ENCODE measurements at places on chromosomes 4 and X. TPM values are rescaled to one million over a fixed set of nuclear protein-coding genes. Genes with fewer than 3 reads are reported as not detected.

GRCh38 chr4:139599594-139600374, 43.8 kb upstream of the SETD7 start:
- DNase-seq, result no peak
- no peaks in the 10 kb centered on the region for H3K36me3 ChIP-seq
- no peaks in the 10 kb centered on the region for H3K27me3 ChIP-seq
- H3K27ac ChIP-seq, result no peak overlapping the region
- H3K4me1 ChIP-seq, result no peaks in the 10 kb centered on the region
- no peak overlapping the region for H3K4me3 ChIP-seq

- DNase-seq, result no peak
- H3K27me3 ChIP-seq, result no peaks in the 10 kb centered on the region
- H3K36me3 ChIP-seq, result no peaks in the 10 kb centered on the region
Measured at GRCh38 chr4:98343626-98344025, 82.4 kb downstream of the RAP1GDS1 start.

Gene CLDN2
- total RNA-seq, result 1.0 TPM

Gene SSX4
- total RNA-seq, result not detected

DNA sequence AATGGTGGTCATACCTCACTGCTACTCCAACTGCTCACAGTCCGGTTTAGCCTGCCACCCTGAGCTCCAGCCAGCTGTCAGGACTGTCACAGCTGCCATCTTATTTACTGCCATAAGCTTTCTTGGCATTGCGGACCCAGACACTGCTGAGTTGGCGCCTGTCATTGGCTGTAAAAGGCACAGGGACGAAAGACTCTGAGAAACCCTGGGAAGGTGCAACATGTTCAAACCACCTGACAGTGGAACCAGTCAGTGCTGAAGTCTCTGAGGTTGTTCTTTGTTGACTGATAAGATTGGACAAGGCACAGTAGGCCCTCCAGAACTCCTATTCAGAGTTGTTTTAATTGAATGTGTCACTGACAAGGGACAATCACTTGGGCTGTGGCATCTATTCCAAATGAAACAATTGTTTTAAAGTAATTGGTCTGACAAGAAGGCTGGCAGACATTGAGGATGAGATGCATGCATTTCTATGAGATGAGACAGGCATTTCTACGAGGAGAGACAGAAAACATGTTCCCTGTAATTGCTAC, 927.8 kb downstream of the STPG2 start:
- no peak overlapping the region for H3K27ac ChIP-seq
- H3K27me3 ChIP-seq, result no peaks in the 10 kb centered on the region
- no peak for DNase-seq
- H3K4me1 ChIP-seq, result no peaks in the 10 kb centered on the region
- H3K36me3 ChIP-seq, result no peaks in the 10 kb centered on the region

Gene USP51
- total RNA-seq, result 11.2 TPM

DNA sequence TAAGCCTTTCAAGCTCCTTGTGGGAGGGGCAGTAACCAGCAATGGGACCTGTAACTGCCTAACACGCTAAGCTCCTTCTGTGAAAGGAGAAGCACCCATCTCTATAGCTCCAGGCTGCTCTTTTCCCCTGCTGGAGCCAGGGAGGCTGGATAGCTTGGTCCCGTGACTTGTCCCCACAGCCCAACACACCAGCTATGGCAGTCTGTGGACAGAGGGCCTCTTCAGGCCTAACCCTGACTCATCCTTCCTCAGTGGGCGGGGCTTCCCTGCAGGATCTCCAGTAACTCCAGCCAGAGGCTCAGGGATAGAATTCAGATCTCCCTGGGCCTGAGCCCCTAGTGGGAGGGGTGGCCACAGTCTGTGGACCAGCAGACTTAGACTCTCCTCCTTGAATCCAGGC, 1290.1 kb downstream of the PCDH7 start:
- no peak overlapping the region for H3K4me3 ChIP-seq
- no peaks in the 10 kb centered on the region for H3K4me1 ChIP-seq
- no peak overlapping the region for H3K27ac ChIP-seq
- DNase-seq, result no peak

Gene SSX1
- total RNA-seq, result not detected

Gene H2BW1
- not detected for total RNA-seq

Gene ETDB
- not detected for total RNA-seq

Gene SLC2A9
- 1.9 TPM for total RNA-seq

- no peak overlapping the region for H3K4me3 ChIP-seq
- DNase-seq, result no peak
- no peak overlapping the region for H3K27ac ChIP-seq
- no peaks in the 10 kb centered on the region for H3K27me3 ChIP-seq
- no peaks in the 10 kb centered on the region for H3K36me3 ChIP-seq
Measured at GRCh38 chr4:124943145-124943889, 230.8 kb upstream of the ANKRD50 start.

GRCh38 chr4:182724414-182724813, 192.8 kb downstream of the DCTD start:
- no peaks in the 10 kb centered on the region for H3K4me1 ChIP-seq
- no peak for DNase-seq
- H3K4me3 ChIP-seq, result no peak overlapping the region
- H3K27me3 ChIP-seq, result no peaks in the 10 kb centered on the region

GRCh38 chrX:129876771-129877305, 29.1 kb upstream of the UTP14A start:
- H3K27me3 ChIP-seq, result peaks cover 7% of the 10 kb centered on the region
- H3K4me3 ChIP-seq, result no peak overlapping the region
- no peak for DNase-seq
- H3K36me3 ChIP-seq, result no peaks in the 10 kb centered on the region
- H3K4me1 ChIP-seq, result no peaks in the 10 kb centered on the region

DNA sequence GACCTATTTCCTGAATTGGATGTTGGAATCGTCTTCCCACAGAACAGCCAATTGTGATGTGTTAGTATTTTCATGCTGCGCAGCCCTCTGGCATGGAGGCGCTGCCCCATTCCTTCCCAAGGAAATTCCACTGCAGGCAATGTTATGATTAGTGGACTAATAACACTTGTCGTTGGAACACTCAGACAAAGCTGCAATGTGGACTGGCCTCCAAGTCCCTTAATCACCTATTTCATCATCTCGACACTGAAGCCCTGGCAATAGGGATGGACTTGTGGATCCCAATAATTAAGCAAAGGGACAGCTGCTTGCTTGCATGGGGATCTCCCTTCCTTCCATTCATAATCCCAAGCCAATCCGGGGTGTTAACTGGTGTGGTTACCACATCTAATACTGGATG, 78.8 kb upstream of the PLAC1 start:
- H3K27me3 ChIP-seq, result peaks cover 11% of the 10 kb centered on the region
- H3K4me1 ChIP-seq, result no peaks in the 10 kb centered on the region
- H3K36me3 ChIP-seq, result no peaks in the 10 kb centered on the region
- no peak for DNase-seq

Gene NSG1
- total RNA-seq, result 12.6 TPM

Gene ETNPPL
- total RNA-seq, result 1.4 TPM

GRCh38 chr4:144302704-144303536, 162.4 kb upstream of the GYPA start:
- H3K4me3 ChIP-seq, result no peak overlapping the region
- DNase-seq, result no peak
- H3K27ac ChIP-seq, result no peak overlapping the region
- H3K4me1 ChIP-seq, result no peaks in the 10 kb centered on the region
- H3K27me3 ChIP-seq, result no peaks in the 10 kb centered on the region
- no peaks in the 10 kb centered on the region for H3K36me3 ChIP-seq

- no peak overlapping the region for H3K27ac ChIP-seq
- no peak for DNase-seq
- H3K27me3 ChIP-seq, result peaks cover 2% of the 10 kb centered on the region
- H3K4me1 ChIP-seq, result no peaks in the 10 kb centered on the region
Measured at GRCh38 chrX:11976663-11977062, 161.6 kb upstream of the FRMPD4 start.

Gene ZNF157
- total RNA-seq, result 0.27 TPM

DNA sequence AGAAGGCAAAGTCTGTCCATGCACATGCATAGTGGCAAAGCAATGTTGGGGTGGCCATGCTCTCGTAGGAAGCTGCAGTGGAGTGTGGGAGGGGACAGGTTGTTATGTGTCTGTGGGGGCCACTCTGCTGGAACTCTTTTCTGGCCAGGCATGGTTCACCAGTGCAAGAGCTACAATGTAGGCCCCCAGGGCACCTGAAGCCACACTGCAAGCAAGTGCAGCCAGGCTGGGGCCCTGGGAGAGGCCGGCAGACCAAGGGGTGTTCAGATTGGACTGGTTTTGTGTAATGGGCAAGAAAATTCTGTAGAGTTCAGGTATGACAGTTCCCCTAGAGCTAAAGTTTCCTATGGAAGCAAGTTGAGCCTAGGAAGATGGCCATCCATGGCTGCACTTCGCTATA, 97.0 kb upstream of the ZC4H2 start:
- H3K36me3 ChIP-seq, result no peaks in the 10 kb centered on the region
- no peaks in the 10 kb centered on the region for H3K4me1 ChIP-seq
- no peak overlapping the region for H3K4me3 ChIP-seq
- no peak for DNase-seq
- no peak overlapping the region for H3K27ac ChIP-seq

DNA sequence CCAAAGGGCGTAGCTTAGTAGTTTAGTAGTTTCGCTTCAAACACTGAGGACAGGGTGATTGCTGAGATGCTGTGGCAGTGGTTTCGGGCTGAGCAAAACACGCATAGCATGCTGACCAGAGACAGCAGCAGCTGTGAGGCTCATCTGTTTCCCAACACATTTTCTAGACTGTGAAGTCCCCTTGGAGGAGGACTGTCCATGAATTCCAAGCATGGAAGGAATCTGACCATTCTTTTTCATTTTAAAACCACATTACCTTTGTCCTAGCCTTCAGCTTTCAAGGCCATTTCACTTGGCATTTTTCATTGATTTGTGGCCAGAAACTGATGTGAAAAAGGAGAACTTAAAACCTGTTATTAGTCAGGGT, 240.9 kb downstream of the PALLD start:
- H3K4me3 ChIP-seq, result no peak overlapping the region
- no peak for DNase-seq
- no peaks in the 10 kb centered on the region for H3K36me3 ChIP-seq
- no peaks in the 10 kb centered on the region for H3K27me3 ChIP-seq

GRCh38 chrX:136827026-136827425, 46.3 kb upstream of the ARHGEF6 start:
- no peak overlapping the region for H3K4me3 ChIP-seq
- no peaks in the 10 kb centered on the region for H3K27me3 ChIP-seq
- H3K36me3 ChIP-seq, result no peaks in the 10 kb centered on the region
- no peaks in the 10 kb centered on the region for H3K4me1 ChIP-seq
- DNase-seq, result no peak

Gene AKAP4
- total RNA-seq, result not detected

Gene UGT2B7
- not detected for total RNA-seq

DNA sequence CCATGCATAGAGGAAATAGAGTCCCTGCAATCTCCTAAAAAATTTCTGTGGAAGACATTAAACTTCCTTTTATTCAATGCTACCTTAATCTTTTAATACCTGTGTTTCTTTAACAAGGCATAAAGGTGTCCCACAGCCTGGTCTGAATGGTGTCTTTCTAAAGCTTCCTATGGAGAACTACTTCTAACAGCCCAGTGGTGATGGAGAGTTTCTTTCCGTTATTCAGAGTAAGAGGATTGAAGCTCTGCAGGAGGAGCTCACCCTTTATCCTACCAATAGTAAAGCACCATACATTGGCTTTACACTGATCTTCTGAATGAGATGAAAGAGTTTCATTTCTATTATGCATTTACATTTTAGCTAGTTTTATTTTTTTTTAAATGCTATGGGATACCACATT, 1362.4 kb upstream of the ADGRL3 start:
- H3K4me3 ChIP-seq, result no peak overlapping the region
- no peak overlapping the region for H3K27ac ChIP-seq
- DNase-seq, result no peak
- H3K4me1 ChIP-seq, result no peaks in the 10 kb centered on the region
- no peaks in the 10 kb centered on the region for H3K36me3 ChIP-seq

Gene SYTL5
- total RNA-seq, result 16.3 TPM

DNA sequence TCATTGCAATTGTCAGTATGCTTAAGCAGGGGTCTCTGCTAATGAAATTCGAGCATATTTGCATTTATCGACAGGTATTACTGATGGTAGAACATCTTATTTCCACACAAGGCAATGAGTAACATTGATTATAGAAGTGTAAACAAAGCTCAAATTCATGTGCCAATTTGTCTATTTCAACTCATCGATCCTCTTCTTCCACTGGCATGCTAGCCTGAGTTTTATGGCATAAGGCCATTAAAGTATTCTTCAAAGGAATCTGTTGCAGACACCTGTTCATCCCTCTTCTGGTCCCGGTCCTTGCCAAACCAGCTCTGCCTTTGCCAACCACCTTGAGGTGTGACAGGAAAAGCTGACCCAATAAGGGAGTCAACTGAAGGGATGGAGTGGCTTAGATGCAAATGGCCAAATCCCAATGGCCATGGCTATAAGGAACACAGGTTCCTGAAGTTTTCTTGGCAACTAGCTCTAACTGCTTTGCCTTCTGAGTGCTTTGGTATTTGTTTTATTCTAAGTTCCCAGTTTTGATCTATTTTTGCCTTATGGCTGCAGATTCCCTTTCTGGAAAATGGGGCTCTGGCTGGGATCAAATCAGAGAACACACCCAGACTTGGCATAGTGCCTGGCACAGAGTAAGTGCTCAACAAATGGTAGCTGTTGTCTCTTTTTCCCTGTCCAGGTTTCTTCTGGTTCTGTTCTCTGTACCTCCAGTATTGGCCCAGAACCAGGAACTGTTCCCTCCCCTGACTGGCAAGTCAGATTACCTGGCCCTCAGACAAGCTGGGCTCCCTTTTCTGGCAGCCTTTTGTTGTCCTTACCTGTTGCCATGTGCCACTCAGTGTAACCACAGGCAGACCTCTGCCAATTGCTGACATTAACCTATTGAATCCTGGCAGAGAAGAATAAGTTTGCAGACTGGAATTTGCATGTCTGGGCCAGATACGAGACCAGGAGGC, 63.1 kb downstream of the RTL9 start:
- peaks cover 4% of the 10 kb centered on the region for H3K4me1 ChIP-seq
- DNase-seq, result no peak
- H3K27ac ChIP-seq, result no peak overlapping the region
- H3K27me3 ChIP-seq, result peaks cover 36% of the 10 kb centered on the region

DNA sequence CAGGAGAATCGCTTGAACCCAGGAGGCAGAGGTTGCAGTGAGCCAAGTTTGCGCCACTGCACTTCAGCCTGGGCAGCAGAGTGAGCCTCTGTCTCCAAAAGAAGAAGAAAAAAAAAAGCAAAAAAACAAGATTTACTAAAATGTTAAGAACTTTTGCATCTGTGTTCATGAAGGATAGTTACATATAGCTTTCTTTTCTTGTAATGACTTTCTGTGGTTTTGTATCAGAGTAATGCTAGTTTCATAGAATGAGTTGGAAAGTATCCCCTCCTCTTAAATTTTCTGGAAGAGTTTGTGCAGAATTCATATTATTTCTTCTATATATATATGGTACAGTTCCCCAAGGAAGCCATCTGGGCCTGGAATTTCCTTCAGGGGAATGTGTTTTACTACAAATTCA, 17.0 kb upstream of the GRIPAP1 start:
- no peak overlapping the region for H3K4me3 ChIP-seq
- no peaks in the 10 kb centered on the region for H3K36me3 ChIP-seq
- H3K4me1 ChIP-seq, result no peaks in the 10 kb centered on the region
- no peaks in the 10 kb centered on the region for H3K27me3 ChIP-seq

- no peak overlapping the region for H3K4me3 ChIP-seq
- no peak overlapping the region for H3K27ac ChIP-seq
- no peaks in the 10 kb centered on the region for H3K4me1 ChIP-seq
Measured at GRCh38 chr4:13872955-13873354, 245.4 kb upstream of the BOD1L1 start.
